ENCODE measurements at places on chromosomes 13 and 19. TPM values are rescaled to one million over a fixed set of nuclear protein-coding genes. Genes with fewer than 3 reads are reported as not detected.

- no peak for DNase-seq
Measured at GRCh38 chr19:32367948-32368536, 22.6 kb downstream of the ZNF507 start.

DNA sequence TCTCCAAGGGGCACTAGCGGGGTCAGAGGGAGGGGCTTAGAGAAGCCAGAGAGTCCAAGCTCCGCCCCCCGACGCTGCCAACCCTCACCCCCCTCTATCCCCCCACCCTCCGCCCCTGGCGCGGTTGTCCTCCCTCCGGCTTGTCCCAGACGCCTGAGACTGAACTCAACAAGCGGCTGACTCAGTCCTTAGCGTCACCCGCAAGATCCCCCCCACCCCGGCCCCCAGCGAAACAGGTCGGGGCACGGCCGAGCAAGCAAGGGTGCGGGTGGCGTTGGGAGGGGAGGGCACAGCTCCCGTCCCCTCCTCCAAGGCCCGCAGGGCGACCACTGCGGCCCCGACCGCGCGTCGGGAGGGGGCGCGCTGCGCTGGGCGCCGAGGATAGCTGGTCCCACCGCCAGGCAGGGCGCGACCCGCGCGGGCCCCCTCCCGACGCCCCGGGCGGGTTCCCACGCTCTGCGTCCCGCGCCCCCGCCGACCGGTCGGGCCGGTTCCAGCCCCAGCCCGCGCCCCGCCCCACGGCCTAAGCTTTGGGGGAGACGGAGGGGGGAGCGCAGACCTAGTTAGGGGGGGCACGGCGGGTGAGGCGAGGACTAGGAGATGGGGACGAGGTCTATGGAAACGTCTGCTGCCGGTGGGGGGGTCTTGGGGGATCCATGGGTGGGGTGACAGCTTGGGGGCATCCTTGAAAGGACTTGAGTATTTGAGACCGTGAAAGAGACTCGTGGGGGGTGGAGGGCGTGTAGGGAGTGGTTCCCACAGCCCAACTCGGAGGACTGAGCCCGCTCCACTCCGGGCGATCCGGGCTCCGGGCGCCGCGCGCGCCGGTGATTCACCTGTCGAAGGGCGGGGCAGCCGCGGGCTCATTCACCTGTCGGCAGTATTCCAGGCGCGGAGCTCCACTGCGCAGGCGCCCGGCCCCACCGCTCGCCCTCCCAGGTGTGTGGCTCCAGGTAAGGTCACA is 5.1 kb downstream of the NOTCH3 start:
- peak; percentile 18 for DNase-seq

GRCh38 chr19:46766569-46767317 is 20.5 kb upstream of the STRN4 start:
- DNase-seq, result no peak

GRCh38 chr19:45235485-45235884 is 9.7 kb downstream of the EXOC3L2 start:
- DNase-seq, result no peak

GRCh38 chr13:76975863-76976262 is 16.0 kb upstream of the CLN5 start:
- no peak for DNase-seq

DNA sequence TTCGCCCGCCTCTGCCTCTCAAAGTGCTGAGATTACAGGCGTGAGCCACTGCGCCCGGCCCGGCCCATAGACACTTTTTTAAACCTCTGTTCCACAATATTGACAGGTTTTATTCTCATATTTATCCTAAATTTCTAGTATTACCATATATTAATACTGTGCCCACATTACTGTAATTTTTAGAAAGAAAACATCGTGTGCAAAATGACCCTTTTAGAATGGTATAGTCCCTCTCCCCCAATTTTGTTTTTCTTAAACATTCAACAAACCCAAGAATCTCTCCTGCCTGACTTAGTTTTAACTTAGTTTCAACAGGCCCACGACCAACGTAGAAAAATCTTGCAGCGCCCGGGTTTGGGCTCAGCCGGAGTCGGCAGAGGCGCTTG is 9.1 kb downstream of the CDX2 start:
- DNase-seq, result no peak

- no peak for DNase-seq
Measured at GRCh38 chr19:45637890-45638667, 1.1 kb downstream of the EML2 start.

- no peak for DNase-seq
Measured at GRCh38 chr13:108669381-108669780, 40.0 kb downstream of the MYO16 start.

DNA sequence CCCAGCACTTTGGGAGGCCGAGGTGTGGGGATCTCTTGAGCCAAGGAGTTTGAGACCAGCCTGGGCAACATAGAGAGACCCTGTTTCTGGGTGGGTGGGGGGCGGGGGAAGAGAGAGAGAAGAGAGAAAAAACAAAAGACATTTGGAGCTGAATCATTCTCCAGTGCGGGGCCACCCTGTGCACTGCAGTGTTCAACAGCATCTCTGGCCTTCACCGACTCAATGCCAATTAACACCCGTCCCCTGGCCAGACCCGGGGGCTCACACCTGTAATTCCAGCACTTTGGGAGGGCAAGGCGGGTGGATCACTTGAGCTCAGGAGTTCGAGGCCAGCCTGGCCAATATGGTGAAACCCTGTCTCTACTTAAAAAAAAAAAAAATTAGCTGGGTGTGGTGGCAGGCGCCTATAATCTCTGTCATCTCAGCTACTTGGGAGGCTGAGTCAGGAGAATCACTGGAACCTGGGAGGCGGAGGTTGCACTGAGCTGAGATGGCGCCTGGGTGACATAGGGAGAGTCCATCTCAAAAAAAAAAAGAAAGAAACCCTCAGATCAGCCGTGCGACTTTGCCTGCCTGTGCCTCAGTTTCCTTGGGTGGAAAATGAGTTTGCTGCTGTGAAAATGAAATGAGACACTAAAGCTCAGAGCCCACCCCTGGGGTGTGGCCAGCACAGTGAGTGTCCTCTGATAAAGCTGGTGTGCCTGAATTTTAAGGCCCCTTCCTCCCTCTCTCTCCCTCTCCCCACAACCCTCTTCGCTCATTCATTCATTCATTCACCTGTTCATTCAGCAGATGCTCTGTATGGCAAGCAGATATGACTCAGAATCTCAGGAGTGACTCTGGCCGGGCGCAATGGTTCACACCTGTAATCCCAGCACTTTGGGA is 6.4 kb downstream of the KLF2 start:
- no peak for DNase-seq

DNA sequence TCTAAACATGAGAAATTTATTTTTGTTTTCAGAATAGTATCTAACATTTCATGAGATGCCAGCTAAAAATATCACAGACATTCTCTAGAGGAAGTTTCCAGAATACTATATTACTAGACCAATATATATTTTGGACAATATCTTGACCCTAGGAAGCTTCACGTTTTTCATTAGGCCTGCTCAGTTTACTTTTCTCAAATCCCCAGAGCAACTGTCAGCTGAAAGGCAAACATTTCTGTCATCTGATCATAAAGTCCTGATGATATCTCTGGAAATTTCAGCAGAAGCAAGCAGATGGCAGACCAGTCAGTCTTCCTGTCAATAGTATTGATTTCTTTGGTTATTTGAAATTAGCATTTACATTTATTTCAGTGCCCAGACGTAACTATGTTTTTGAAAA is 4.0 kb downstream of the POSTN start:
- DNase-seq, result peak; percentile 47

GRCh38 chr19:11577451-11578257 is at the start of gene ACP5:
Gene ACP5 (minus strand): TSS chr19:11577645. CDS start chr19:11577317, 328 bp downstream.
- no peak for DNase-seq

DNA sequence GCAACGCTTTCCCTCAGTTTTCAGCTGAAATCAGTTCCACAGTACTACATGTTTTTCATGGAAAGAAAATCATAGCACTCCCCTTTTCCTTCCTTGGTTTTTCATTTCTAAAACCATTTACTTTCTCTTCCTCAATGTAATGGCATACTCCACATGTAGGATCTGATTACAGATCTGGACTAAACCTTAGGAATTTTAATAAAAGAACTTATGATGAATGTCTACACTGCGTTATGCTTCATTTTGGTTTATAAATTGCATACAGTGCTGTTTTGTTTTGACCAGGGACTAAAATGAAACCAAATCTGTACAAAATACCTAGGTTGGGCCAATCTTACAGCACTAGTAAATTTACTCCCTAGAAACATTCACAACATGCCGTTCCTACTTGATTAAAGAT is 589.9 kb downstream of the TBC1D4 start:
- no peak for DNase-seq

- DNase-seq, result peak; percentile 66
Measured at GRCh38 chr13:81017513-81018152, 676.7 kb upstream of the SPRY2 start.

- DNase-seq, result peak; percentile 87
Measured at GRCh38 chr19:17830567-17831418, 9.5 kb upstream of the INSL3 start.

GRCh38 chr13:47133011-47133445 is 236.2 kb upstream of the HTR2A start:
- DNase-seq, result no peak

- no peak for DNase-seq
Measured at GRCh38 chr19:23393121-23393520, 2.1 kb downstream of the ZNF91 start.

Gene BST2
- total RNA-seq, result 10.5 TPM

Gene IGFL3
- total RNA-seq, result not detected

Gene ODAD3
- under 0.01 TPM for total RNA-seq

Gene EFNB2
- 21.6 TPM for total RNA-seq

Gene PSG11
- total RNA-seq, result not detected

Gene ZNF888
- total RNA-seq, result 5.2 TPM

Gene CNN2
- total RNA-seq, result 59.1 TPM

Gene PRODH2
- total RNA-seq, result not detected

Gene MCEMP1
- not detected for total RNA-seq

Gene ZNF540
- 0.60 TPM for total RNA-seq

Gene ZNF792
- 39.1 TPM for total RNA-seq

Measured in lung microvascular endothelial cell (primary cell).